ENCODE measurements at places on chromosomes 1 and 21.

- no peak for DNase-seq
These were observed 18.2 kb downstream of the TSNAX start for GRCh38 chr1:231546693-231547092.

DNA sequence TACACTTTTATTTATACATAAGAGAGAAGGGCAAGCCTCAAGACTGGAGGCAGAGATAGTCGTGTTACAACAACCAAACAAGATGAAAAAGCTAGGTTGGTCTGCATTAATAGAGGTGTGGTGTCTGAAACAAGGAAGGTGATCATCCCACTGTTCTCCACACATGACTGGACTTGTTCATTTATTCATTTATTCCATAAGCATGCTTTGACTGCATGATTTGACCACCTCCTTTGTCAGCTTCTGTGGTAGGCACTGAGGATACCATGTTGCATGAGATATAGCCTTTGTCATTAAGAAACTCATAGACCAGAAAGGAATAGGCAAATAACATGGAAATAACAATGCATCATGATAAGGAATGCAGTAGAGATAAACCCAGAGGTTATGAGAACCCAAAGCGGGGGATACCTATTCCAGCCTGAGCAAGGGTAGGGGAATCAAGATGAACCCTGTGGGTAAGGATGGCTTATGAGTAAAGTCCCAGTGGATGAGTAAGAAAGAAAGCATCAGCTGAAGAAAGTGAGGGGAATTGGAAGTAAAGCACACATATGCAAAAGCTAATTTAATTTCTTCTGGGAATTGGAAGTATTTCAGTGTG, 173.7 kb upstream of the FGGY start:
- no peak for DNase-seq

DNA sequence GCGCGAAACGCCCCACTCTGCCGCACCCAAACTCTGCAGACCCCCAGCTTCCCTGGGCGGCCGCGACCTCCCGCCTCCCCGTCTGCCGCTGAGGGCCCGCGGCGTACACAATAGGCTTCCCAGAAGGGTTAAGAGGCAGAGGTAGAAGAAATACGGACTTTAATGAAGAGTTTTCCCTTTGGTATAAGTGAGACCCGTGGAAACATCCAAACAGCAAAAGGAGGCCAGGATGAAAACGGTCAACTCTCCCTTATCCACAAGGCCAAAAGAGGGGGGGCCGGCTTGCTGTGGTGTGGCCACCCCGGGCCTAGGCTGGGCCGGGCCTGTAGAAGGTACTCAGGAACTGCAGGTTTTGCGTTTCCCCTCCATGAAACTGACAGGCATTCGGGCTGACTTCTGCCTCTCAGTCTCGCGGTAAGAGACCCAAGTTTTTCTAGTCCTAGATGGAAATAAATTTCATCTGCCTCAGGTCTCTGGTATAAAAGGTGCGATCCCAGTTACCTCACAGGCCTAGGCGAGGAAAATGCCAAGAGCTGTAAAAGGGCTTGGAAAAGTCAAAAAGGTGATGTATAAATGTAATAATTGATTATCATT, 671 bp upstream of the PYGO2 start:
- no peak for DNase-seq

- no peak for DNase-seq
These were observed 9.9 kb downstream of the WNT9A start for GRCh38 chr1:227937838-227938145.

- no peak for DNase-seq
These were observed 6.5 kb downstream of the ZNF672 start for GRCh38 chr1:248844526-248844925.

DNA sequence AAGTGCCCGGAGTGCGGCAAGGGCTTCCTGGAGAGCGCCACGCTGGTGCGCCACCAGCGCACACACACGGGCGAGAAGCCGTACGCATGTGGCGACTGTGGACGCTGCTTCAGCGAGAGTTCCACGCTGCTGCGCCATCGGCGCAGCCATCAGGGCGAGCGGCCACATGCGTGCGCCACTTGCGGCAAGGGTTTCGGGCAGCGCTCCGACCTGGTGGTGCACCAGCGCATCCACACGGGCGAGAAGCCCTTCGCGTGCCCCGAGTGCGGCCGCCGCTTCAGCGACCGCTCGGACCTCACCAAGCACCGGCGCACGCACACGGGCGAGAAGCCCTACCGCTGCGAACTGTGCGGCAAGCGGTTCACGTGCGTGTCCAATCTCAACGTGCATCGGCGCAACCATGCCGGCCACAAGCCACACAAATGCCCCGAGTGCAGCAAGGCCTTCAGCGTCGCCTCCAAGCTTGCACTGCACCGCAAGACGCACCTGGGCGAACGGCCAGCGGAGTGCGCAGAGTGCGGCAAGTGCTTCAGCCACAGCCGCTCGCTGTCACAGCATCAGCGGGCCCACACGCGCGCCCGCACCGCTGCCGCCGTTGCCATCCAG, 10.0 kb downstream of the ZNF672 start:
- DNase-seq = no peak

- no peak for DNase-seq
These were observed 926 bp upstream of the DFFA start for GRCh38 chr1:10473145-10473765.

- no peak for DNase-seq
These were observed 11.6 kb downstream of the TRAF5 start for GRCh38 chr1:211338224-211338620.

DNA sequence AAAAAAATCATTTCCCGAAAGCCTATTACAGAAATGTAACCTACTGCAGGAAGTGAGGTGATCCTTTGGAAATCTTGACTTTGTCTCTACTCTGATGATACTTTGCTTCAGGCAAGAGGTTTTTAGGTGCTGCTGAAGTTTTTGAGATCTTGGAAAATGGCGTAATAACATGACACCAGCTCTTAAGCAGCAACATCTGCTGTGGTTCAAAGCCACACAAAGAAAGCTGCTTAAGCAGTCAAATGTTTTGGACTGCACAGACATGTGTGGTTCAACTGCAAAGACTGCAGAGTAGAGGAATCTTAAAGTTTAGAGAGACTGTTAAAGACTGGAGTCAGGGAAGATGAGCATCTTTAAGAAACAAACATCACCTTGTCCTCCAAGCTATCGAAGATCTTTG, 139.0 kb downstream of the RASAL2 start:
- no peak for DNase-seq

DNA sequence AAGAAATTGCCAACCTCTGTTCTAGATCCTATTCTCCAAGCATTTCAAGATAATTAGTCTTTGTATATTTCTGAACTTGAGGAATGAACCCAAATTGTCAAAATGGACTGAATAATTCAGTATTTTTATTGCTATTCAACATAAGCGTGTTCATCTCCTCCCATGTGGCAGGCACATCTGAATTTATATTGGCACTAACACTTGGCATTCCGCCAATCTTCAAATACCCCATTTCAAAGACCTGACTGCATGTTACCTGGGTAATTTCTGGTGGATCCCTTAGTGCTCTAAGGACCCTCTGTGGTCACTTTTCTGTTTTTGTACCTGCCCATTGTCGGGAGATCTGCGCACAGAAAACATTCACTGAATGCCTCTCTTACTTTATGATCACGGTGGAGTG, 66.6 kb downstream of the BACE2 start:
- no peak for DNase-seq

DNA sequence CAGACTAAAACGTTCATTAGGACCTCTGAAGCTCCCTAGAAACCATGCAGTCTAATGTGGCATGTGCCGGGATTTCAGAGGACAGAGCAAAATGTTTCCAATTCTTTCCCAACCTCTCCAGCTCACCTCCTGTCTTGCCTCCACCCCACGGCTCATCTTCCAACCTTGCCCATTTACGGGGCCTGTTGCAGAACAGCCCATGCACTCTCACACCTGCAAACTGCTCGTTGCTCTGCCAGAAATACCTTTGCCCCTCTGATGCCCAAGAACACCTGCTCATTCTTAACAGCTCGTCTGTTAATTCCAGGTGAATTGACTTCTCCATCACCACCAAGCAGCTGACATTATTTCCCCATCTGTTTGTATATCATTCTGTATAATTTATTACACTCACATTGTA, 53.9 kb upstream of the LBR start:
- no peak for DNase-seq

DNA sequence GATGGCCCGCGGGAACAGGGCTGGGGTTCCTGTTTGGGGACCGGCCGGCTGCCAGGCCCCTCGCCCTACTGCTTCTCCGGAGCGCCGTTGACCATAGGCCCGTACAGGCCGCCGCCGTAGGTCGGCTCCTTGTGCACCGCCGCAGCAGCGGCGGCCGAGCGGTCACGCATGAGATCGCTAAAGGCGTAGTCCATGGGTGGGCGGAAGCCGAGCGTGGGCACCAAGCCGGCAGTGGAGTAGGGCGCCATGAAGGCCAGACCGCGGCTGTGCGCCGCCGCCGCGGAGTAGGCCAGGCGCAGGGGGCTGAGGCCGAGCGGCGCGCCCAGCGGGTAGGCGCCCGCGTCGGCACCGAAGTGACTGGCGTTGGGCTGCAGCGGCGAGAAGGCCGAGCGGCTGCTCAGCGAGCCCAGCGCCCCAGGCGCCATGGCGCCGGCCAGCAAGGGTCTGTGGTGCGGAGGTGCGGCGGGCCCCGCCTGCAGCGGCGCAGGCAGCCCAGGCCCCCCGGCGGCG, 4.6 kb downstream of the DMRTA2 start:
- no peak for DNase-seq

DNA sequence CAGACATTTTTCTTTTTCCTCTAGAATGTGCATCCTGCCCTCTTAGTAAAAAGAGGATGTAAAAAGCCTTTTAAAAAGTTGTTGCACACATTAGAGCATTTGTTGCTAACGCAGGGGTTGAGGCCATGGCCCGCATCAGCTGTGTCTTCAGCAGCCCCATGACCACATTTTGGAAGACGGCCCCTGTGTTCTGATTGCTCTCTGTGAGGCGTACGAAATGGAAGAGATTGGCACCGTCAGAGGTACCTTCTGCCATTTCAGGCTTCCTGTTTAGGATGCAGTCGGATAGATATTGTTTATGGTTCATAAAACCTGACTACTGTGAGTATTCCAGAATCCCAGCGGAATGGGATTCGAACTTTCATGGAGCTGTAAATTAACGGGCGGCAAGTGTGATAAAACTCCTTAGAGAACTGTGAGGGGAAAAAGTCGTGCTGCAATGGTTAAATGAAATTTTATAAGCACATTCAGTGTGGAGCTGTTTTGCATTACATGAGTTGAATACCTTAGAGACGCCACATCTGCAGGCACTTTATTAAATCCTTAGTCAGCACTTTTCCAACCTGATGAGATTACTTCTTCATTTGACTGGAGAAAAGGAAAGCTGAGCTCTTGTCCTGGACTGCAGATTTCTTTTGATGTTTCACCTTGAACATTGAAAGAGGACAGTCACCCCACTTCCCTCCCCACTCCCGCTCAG, 273.9 kb downstream of the TM2D1 start:
- DNase-seq = no peak

DNA sequence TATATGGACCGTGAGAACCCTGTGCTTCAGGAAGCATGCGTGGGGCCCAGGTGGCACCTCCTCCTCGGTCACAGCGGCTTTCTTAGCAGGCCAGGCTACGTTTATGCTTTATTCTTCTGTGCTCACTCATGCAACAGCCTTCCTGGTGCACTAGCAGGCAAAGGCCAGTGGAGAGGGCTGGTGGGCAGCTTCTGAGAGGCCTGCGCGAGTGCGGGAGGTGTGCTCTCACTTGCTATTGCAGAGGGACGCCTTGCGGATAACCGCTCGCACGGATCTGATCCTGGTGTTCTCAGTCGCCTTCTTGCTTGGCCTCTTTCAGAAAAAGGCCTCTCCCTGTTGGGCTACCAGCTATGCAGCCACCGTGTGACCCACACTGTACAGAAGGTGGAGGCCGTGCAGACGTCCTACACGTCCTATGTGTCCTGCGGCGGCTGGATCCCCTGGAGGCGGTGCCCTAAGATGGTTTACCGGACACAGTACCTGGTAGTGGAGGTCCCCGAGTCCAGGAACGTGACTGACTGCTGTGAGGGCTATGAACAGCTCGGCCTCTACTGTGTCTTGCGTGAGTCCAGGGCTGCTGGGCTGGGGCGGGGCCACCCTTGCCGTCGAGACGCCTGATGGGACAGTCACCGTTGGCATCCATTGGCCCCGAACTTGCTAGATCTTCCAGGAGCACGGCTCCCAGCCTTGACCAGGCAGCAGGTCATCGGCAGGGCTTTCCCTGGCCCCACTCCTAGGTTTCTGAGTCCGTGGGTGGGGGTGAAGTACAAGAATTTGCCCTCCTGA, 4.8 kb downstream of the UMODL1 start:
- no peak for DNase-seq

DNA sequence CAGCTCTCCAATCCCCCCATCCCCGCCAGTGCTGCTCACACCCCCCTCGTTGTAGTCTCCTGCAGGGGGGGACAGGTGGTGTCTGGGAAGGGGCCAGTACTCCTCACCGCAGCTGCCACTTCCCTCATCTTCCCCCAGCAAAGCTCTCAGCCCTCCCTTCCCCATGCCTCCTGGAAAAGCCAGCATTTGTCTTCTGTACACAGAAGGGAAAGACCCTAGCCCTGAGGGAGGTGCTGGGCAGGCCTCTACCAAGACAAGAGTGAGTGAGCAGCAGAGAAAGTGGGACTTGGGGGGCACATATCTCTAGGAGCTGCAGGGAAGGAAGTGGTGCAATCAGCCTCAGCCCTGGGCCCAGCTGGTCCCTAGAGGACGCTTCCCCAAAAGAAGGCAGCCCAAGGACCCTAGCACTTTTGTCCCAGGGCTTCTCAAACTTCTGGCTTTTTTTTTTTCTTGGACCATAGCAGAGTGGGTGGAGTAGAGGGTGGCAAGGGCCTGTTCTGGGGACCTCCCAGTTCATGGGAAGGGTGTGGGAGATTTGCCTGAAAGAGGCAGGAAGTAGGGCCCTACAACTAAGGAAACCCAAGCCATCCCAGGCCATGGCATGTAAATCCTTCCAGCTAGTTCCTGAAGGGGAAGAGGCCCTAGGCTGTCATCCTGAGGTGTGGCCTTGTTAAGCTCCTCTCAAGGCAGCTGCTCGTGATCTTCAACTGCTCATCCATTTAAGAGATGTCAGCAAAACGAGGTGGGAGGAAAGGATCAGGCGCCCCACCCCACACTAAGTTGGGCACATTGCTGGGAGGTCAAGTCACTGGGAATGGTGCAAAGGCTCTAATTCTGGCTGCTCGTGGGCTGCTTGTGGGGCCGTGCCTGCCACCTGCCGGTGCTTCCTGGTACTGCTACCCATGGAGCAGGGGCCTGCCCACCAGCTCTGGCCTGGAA, 12.6 kb downstream of the ZC3H12A start:
- no peak for DNase-seq

- no peak for DNase-seq
These were observed 898 bp downstream of the KRTAP27-1 start for GRCh38 chr21:30336596-30336995.

DNA sequence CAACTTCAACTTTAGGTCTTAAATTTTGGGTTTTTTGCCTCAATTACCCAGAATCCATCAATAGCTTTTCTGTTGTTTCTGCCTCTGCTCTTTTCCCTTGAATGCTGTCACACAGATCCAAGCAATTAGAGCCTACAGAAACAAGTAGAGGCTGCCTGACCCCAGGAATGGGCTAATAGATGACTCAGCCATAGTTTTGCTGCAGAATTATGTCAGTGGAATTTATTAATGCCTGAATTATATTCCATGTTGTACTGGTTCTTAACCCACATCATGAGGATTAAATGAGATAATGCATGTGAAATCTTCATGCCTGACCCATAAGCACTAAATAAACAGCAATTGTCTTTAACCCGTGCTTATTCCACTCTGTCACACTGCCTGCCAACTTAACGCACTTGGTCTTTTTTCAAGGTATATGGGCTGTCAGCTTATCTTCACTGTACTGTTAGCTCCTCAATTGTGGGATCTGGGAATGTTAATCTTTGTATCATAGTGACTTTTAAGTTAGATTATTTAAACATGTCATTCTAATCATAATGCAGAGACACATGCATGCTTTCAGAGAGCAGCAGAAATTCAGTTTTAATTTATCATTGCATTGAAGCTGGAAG, 213.3 kb downstream of the ROR1 start:
- DNase-seq = no peak

- no peak for DNase-seq
These were observed 13.7 kb upstream of the ACTRT2 start for GRCh38 chr1:3007298-3008147.

Measured in NCI-H1048 (cell line).